ENCODE measurements at places on chromosomes 12 and 14. TPM values are rescaled to one million over a fixed set of nuclear protein-coding genes. Genes with fewer than 3 reads are reported as not detected.

The MYG1 gene
- 112 TPM for polyA plus RNA-seq

The RHOJ gene
- polyA plus RNA-seq, result 22.7 TPM

The ACSM4 gene
- polyA plus RNA-seq, result not detected

The NAV3 gene
- polyA plus RNA-seq, result 1.6 TPM

The FGF6 gene
- not detected for polyA plus RNA-seq

The SARNP gene
- 123 TPM for polyA plus RNA-seq

The PRKD1 gene
- 18.6 TPM for polyA plus RNA-seq

The BCL11B gene
- polyA plus RNA-seq, result 0.13 TPM

The KRT77 gene
- not detected for polyA plus RNA-seq

The KLRF1 gene
- polyA plus RNA-seq, result not detected

The MMP17 gene
- 1.0 TPM for polyA plus RNA-seq

The FOXM1 gene
- polyA plus RNA-seq, result 0.20 TPM

The SAMD15 gene
- polyA plus RNA-seq, result 7.4 TPM

The TSHR gene
- polyA plus RNA-seq, result 0.13 TPM

The PPP4R4 gene
- not detected for polyA plus RNA-seq

The STON2 gene
- polyA plus RNA-seq, result 2.3 TPM

The CACNB3 gene
- polyA plus RNA-seq, result 39.3 TPM

GRCh38 chr14:45290547-45290946 is 37.5 kb upstream of the MIS18BP1 start:
- DNase-seq, result no peak

- DNase-seq, result no peak
Measured at GRCh38 chr12:650983-651382, 12.3 kb downstream of the NINJ2 start.

DNA sequence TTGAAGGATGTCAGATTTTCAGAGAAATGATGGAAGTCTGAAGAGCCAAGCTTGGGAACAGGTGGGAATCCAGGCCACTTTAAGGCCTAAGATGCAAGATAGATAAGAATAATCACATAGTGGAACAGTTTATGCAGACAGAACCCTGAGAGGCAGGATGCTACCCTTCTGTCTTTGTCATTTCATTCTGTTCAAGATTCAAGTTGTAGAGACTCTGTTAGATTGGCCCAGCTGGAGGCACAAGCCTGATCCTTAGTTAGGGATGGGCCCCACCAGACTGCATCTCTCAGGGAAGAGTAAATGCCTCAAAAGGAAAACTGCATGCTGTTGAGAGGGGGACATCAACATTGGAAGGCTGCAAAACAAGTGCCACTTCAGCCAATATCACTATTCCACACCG is 287.0 kb downstream of the PCNX1 start:
- DNase-seq, result no peak

DNA sequence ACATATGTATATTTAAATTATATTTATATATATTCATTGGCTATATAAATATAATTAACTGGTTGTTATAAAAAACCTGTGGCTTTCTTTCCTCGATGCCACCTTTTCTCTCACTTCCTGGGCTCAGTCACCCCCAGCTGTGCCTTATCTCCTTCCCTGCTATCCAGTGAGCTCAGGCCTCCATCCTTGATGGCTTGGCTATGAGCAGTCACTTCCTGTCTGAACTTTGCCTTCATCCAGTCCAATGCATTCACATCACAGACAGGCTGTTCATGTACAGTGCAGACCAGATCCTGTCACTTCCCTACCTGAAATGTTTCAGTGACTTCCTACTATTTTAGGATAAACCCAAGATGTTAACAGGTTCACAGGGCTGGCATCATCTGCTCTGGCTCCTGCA is 115.3 kb upstream of the PRB2 start:
- DNase-seq, result no peak

- no peak for DNase-seq
Measured at GRCh38 chr14:89899917-89900663, 54.4 kb downstream of the EFCAB11 start.

- DNase-seq, result no peak
Measured at GRCh38 chr14:21846227-21846885, 172.7 kb upstream of the OR4E1 start.

- DNase-seq, result no peak
Measured at GRCh38 chr14:58077621-58078020, 74.4 kb downstream of the ARMH4 start.

GRCh38 chr12:50918584-50919316 is 33.6 kb upstream of the HIGD1C start:
- no peak for DNase-seq

DNA sequence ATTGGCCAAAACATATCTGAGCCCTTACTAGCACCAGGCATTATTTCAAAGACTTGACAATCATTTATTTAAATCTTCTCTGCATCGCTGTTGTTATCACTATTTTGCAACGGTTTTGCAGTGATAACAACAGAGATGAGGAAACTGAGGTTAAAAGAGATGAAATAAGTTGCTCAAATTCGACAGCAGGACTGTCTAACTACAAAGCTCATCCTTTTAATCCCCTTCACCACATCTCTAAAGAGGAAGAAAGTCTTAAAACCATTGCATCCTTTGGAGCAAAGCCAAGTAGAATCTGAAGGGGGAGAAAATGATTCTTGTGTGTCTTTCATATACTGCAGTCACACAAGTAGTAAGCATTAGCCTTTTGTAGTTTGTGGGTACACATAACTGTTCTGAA is 14.8 kb upstream of the ETNK1 start:
- DNase-seq, result no peak

GRCh38 chr12:56338308-56339157 is at the start of gene IL23A:
Gene IL23A, plus strand, starts transcription at chr12:56338884. Its CDS starts 161 bp downstream, at chr12:56339045.
- DNase-seq, result no peak

GRCh38 chr14:60274448-60274847 is 25.4 kb downstream of the PPM1A start:
- DNase-seq, result no peak

- DNase-seq, result peak; percentile 68
Measured at GRCh38 chr14:105838591-105839424, 312.4 kb downstream of the TMEM121 start.

DNA sequence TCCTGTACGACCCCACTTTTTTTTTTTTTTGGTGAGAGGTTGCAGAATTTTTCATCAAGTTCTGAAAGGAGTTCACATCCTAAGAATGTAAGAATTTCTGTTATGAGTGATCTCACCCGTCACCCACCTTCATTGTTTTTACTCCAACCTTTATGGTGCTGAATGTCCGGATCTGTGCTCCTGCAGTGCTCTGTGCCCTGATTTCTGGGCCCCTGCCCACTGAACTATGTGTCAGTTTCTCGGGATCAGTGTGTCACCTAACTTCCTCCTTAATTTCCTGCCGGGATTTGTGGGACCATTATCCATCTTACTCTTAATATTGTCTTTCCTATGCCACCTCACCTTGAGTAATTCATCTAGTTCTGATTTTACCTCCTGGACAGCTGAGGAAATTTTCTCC is 11.6 kb downstream of the RASSF8 start:
- no peak for DNase-seq

- DNase-seq, result no peak
Measured at GRCh38 chr14:36091096-36091495, 85.4 kb downstream of the PTCSC3 start.

DNA sequence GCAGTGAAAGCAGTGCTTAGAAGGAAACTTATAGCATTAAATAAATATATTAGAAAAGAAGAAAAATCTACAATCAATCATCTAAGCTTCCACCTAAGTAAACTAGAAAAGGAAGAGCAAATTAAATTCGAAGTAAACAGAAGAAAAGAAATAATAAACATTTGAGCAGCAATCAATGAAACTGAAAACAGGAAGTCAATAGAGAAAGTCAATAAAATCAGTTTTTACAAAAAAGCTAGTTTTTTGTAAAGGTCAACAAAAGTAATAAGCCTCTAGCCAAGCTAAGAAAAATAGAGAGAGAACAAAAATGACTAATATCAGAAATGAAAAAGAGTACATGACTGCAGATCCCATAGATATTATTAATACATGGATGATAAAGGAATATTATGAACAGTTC is 34.2 kb upstream of the KTN1 start:
- DNase-seq, result no peak

DNA sequence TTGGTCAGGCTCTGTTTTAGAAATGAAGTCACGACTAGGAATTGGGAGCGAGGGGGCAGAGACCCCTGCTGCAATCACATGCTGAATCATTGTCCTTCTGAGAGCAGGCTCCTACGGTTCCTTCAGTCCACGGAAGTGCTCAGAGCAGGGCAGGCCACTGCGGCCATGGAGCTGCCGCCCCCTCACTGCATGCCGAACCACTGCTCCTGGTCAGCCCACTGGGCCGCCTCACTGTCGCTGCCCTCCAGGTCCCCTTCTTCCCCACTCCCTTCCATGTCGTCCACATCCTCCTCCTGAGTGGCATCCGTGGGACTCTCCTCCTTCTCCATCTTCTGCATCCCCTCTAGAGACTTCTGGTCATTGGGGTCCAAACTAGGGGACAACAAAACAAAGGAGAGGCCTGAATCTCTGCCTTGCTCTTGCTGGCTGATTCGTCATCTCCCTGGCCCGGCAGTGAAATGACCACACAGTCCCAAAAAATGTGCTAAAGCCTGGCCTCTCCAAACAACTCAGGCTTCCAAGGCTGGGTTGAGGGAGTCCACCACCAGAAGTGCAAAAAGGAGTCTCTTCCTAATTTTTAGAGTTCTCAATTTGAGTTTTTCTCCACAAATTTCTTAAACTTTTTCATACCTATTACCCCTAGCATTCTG is 29.4 kb downstream of the ANAPC7 start:
- no peak for DNase-seq

GRCh38 chr12:11584221-11584855 is 65.1 kb upstream of the ETV6 start:
- DNase-seq, result no peak

DNA sequence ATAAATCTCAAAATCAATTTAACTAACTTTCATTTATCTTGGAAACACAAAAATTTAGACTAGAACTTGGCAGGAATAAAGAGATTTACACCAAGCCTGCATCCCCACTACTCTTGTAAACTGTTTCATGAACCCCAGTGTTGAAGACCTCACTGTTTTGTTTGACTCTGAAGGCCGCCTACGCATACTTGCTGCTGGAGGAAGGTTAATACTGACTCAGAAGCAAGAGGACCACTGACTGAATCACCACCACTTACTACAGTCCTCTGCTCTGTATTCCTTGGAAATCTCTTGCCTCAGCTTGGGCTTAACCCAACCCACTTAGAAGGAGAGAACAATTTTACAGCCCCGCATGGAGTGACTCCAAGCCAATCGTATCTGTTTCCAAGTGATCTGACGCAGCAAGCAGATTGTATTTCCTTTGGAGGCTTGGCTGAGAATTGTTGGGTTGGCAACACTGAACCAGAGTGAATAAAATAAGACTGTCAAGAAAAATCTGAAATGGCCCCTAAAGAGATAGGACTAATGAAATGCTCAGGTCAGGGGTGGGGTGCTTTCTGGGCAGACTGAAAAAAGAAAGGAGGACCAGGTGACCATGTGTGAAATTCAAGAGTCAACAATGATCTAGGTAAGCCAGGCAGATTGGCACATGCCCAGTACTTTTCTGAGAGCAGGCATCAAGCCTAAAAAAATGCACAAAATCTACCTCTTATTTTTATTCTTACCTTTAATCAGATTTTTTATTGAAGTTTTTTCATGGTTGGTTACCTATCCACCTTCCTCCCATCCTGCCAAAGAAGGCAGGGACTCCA is 248.6 kb downstream of the ZFP36L1 start:
- peak; percentile 89 for DNase-seq

DNA sequence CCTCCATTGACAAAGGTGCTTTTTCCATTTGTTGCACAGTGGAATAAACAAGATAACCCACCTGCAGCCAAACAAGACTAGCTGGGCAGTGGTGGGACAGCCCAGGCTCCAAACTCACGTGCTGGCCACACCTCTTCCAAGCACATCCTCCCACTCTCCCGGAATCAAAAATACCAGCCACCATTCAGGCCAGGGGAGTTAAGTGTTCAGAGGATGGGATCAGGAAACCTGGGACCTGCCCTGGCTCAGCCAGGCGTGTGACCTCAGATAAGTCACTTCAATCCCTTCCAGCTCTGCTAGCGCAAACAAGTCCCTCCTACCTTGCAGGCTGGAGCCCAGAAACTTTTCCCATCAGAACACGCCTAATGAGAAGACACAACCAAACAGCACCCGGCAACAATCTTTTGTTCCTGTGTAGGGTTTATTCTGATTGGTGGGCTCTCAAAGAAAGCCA is 43.3 kb downstream of the ACTN1 start:
- no peak for DNase-seq

- no peak for DNase-seq
Measured at GRCh38 chr12:32402170-32402569, 2.8 kb downstream of the FGD4 start.

GRCh38 chr14:36361210-36361853 is 40.9 kb upstream of the MBIP start:
- DNase-seq, result no peak

DNA sequence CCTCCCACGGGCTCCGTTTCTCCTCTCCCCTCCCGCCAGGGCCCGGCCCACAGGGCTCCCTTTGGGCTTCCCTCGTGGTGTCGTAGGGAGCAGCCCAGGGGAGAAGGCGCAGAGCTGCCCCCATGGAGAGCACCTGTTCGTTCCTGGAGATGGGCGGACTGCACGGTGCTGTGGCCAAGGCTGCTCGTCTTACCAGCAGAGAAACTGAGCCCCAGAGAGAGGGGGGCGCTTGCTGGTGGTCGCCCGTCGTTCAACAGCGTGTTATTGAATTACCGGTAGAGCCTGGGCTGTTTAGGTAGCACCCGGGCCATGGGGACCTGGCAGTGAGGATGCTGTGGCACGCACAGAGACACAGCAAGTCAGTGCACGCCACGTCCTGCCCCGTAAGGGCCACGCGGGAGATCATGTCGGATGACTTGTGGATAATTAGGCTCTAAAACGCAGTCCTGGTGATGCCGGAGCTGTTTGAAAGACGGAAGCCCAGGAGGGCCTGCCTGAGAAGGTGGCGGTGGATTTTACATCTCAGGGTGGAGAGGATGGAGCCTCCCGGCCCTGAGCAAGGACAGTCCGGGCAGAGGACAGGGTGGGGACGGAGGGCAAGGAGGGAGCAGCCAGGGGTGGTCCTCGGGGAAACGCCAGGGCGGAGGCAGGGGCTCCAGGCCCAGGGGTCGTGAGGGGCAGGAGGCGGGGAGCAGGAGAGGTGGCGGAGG is 134.4 kb downstream of the ADGRD1 start:
- peak; percentile 32 for DNase-seq

GRCh38 chr14:73457041-73457923 is 1.1 kb downstream of the NUMB start:
- DNase-seq, result peak; percentile 82

GRCh38 chr14:54564071-54564867 is 2.7 kb upstream of the SAMD4A start:
- no peak for DNase-seq

- no peak for DNase-seq
Measured at GRCh38 chr14:38837343-38838048, 265.5 kb downstream of the SEC23A start.

- DNase-seq, result no peak
Measured at GRCh38 chr12:25811656-25812126, 146.8 kb upstream of the RASSF8 start.

Measured in aorta (tissue), 5 donors.